ENCODE measurements at places on chromosomes 13 and 19.

DNA sequence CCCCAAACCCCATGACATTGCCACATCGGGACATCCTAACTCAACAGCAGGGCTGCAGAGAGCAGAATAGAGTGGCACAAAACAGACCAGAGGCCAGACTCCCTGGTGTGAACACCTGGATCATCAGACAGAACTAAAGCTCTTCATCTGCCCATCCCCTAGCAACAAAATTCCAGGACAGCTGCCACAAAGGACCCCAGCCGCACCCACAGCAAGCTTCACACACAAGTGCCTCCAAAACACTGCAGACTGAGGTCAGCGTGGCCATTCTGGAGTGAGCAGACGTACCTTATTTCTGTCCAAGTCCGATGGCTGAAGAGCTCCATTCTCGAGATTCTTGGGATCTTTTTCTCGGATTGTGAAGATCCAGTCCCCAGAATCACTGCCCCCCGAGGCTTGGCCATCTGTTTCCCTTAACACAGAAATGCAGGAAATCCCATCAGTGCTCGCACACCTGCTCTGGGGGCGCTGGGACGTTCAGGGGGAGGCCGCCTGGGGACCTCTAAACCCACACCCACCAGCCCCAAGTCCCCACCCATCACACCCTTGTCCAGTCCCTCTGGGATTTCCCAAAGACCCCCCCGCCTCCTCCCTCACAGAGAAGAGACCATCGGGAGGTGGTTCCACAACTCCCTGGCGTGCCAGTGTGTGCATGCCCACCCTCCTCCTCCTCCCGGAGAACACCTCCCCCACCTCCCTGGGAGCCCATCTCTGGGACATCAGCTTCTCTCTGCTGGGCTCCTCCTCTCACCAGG lies 115.2 kb downstream of the STK24 start:
- DNase-seq = no peak

DNA sequence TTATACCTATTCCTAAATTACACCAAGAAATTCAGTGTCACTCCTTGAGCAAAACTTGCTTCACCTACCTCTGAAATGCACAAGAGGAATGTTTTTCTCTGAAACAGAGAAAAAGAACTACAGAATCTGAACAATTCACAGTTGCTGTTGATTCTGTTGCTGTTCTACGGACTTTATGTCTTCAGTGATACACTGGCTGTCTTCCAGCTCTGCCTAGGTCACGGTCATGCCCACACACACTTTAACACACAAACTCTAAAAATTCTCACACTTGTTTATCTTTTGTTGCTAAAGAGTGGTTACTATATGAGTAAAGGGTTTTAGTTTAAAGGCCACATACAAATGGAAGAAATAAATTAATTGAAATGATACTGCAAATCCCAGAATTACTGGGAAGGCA lies 124.4 kb upstream of the SPRY2 start:
- no peak for DNase-seq

- DNase-seq = no peak
These were observed 48.2 kb downstream of the PTPRS start for GRCh38 chr19:5292453-5292821.

DNA sequence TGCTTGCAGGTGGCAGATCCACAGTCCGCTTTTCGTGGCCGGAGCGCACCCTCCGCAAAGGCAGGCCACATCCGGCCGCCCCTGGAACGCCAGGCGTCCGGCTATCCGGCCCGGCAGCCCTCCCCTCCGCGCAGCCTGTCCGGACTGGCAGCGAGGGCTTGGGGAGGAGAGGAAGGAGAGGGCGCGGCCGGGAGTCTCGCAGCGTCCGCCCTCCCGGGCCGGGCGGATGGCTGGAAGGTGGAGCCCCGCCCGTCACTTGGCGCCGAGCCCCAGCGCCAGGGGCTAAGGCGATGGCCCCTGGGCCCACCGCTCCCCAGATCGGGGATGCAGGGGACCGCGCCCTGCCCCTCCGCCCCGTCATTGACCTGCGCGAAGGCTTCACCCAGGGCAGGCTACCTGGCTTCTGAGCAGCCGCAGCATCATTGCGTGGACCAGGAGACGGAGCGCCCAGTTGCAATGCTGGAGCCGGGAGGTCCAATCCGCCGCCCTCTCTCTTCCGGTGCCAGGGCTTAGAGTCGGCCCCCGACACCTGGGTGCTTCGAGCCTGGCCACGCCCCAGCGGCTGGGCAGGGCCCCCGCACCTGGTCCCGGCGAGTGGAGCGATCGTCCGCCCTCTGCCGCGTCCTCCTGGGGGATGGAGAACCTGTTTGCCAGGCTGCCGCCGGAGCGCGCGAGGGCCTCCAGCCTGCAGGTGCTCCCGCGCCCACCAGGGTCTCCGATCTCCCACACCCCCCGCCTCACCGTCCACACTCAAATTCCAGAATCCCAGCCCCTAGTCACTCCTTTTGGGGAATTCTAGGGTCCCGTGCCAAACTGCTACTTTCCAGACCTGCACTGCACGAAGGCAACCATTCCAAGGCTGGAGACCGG lies at the start of gene FUT1:
Gene FUT1 (minus strand): TSS at position 146 of the 870 bp plus-strand sequence. CDS start 1,360 bp downstream, outside the sequence.
- DNase-seq = no peak

DNA sequence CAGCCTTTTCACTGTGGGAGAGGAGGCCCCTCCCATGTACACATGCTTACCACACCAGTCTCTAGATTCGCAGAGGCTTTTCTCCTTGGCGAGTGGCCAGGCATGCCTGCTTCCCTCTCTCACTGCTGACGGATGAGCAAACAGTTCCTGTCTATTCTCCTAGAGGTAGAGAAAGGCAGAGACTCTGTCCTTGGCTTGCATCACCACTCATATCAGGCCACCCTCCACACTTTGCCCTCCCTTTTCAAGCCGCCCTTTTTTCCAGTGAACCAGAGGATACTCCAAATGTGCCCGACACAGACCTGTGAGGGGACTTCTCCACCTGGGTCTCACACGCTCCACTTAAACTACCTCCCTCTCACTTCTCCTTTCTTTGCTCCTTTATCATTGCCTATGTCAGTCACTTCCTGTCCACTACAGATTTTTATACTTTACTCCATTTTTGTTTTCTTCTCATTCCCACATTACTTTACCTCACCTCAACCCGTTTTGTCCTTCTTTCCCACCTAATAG lies 284.6 kb downstream of the DNAJC15 start:
- DNase-seq = no peak

DNA sequence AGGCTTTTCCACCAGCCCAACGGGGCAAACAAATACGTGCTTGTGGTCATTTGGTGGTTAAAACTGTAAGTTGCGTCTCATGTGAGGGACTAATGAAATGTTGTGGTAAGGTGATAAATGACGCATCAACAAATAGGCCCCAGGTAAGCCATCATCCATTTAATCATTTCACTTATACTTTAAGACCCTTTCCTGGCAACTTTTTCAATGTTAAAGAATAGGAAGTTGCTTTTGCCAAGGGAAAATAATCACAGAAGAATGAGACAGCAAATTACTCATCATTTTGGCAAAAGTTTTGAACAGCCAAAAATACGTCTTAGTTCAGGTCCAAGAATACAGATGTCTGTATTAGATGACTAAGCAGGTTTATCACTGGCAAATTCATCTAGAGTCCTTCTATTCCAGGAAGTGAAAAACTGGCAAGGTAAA lies 660.4 kb downstream of the SLITRK1 start:
- peak; percentile 34 for DNase-seq

DNA sequence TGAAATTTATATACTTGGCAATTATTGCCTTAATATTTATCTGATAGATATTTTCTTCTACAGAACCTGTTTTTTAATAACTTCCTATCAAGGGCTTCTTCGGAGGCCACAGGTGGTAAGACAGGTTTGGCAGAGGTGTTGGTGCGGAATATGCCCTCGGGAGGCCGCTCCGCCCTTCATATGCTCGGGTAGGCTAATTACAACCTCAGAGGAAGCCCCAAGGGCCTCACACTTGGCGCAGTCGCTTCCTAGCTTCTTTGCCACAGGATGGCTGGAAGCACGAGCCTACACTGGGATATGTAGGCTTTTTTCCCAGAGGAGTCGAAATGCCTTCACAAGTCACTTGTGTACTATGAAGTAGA lies 68.8 kb downstream of the LMO7 start:
- no peak for DNase-seq

DNA sequence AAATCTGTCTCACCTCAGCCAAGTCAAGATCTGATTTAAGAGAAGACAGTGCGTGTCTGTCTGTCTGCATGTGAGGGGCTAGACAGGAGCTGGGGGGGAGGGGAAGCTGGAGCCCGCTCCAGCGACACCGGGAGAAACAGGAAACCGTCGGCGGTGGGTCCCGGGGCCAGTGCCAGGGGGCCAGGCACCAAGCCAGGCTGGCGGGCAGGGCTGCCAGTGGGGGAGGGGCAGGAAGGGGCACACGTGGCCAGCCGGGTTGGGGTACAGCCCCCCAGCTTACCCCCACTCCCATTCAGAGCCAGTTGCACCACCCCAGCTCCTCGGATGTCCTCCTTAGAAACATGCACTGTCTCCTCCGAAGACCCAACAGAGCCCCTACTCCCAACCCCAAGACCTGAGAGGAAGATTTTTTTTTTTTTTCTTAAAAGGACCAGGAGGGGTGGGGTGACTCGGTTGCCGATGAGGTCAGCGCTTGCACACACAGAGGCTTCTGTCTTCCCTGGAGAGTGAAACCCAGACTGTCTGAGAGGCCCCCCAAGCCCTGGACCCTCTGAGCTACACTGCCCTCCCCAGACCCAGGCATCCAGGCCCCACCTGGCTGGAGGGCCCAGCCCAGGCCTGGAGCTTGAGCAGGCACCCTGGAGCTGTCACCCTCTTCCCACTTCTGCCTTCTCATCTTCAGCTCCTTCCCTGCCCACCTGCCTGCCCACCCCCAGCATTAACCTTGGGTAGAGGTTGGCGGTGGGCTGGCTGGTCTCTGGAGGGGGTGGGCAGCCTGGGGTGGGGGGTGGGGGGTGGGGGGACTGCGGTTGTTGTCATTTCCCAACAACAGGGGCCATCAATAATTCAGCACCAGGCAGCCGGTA lies 4.0 kb downstream of the ERF start:
- no peak for DNase-seq

- DNase-seq = no peak
These were observed 23.7 kb upstream of the UBE2L5 start for GRCh38 chr13:30398601-30399072.

GRCh38 chr13:96982672-96983071 lies 11.6 kb downstream of the OXGR1 start:
- no peak for DNase-seq

DNA sequence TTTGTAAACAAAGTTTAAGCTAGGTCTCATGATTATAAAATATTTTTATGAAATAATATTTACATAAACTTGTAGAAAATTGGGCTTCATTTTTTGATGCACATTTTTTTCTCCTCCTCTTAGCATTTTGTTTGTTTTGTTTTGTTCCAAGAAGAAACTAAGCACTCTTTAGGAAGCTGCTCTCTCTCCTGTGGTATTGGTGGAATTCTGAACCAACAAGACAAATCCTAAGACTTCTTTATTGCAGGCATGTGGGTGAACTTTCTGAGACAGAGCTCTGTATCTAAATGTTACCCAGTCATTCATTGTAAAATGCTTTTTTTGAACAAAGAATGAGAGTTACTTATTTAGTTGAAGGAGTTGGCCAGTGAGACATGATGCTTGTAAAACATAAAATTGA lies 39.3 kb downstream of the LMO7 start:
- DNase-seq = no peak

- DNase-seq = no peak
These were observed 44.0 kb downstream of the COG3 start for GRCh38 chr13:45508776-45509175.

GRCh38 chr19:8361921-8362793 lies 1.8 kb upstream of the ANGPTL4 start:
- peak; percentile 94 for DNase-seq

- DNase-seq = no peak
These were observed 24.4 kb upstream of the CSNK1A1L start for GRCh38 chr13:37129866-37130265.

DNA sequence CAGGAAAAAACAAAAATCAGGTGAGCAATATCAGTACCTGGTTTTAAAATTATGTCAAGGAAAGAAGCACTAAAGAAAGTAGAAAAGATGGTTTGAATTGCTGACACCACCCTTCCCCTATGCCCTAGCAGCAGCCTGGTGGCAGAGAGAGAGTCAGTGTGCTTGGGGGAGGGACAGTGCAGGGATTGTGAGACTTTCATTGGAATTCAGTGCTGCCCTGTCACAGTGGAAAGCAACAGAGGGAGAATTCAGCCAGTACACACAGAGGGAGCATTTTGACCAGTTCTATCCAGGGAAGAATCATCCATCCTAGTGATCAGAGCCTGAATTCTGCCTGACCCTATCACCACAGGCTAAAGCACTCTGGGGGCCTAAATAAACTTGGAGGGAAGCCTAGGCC lies 222.4 kb upstream of the PCDH17 start:
- DNase-seq = no peak

DNA sequence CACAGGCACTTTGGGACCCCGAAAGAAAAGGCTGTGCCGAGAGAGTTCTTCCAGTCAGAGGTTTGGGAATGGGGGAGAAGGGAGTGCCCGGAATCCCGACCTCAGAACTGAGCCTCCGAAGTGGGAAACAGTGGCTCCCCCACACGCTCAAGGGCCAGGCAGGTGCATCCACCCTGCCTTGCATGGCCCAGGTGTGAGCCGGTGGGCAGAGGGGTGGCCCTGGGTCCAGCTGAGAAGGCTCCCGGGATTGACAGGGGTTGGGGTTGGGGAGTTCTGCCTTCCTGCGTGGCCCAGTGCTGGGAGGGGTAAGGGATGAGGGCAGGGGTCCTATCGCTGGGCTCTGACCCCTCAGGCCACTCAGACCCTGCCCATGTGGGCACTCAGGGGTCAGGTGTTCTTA lies 163.5 kb upstream of the TUBA3C start:
- DNase-seq = no peak

- no peak for DNase-seq
These were observed 2.5 kb upstream of the DCT start for GRCh38 chr13:94481941-94482340.

- no peak for DNase-seq
These were observed 2.8 kb downstream of the BRME1 start for GRCh38 chr19:13902993-13903555.

DNA sequence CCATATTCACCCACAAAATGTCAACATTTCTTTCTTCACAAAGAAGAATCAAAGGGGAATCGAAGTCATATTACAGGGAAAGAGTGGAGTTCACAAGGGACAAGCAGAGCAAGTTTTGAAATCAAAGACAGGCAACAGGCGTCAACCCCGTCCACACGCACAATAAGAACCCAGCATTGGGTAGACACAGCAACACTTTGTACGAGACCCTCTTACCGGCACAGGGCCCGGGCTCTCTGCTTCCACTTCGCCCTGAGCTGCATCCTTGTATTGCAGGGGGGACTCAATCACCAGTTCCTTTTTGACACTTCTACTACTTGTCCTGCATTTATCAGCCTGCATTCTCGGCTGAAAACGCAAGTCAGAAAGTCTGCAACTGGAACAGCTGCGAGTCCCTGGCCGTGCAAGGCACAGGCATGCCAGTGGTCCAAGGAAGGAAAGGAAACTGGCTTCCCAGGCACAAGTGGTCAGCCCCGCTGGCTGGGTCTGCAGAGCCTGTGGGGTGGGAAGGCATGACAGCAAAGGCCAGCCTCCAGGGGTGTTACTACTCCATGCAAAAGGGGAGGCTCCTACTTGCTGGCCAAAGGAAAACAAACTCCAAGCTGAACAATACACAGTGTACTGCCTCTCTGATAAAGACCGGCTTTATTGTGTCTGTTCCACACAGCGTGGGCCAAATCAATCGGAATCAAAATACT lies at the start of gene DOCK9:
Gene DOCK9 (minus strand): TSS at position 497 of the 698 bp plus-strand sequence. CDS start 155 bp downstream, at position 342.
- DNase-seq = no peak

GRCh38 chr13:42384265-42384664 lies 112.3 kb downstream of the AKAP11 start:
- DNase-seq = no peak

All from AG04449 (cell line).